ENCODE measurements at places on chromosomes 2 and 18.

GRCh38 chr2:233065954-233066470, 5.9 kb downstream of the INPP5D start:
- no peak for DNase-seq

- no peak for DNase-seq
Observed at GRCh38 chr2:240648650-240649275, 23.5 kb downstream of the GPR35 start.

DNA sequence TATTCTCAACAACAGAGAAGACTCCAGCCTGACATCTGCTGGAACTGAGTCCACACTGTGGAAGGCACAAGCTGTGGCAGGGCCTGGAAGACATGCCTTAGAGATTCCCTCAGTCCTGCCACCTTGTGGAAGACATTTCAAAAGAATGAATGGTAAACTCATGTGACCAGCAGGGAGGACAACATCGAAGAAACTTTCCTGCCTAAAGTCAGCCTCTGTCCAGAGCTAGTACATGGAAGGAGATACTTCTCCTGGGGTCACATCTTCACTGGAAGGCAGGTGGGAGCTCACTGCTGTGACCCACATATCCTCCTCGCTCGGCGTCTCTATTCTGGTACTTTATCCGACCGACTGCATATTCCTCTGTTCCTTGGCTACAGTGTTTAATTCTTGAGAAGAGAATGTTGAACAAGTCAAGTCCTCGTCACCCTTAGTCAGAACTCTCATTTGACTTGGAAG, 59.5 kb downstream of the PUM2 start:
- peak; percentile 88 for DNase-seq

DNA sequence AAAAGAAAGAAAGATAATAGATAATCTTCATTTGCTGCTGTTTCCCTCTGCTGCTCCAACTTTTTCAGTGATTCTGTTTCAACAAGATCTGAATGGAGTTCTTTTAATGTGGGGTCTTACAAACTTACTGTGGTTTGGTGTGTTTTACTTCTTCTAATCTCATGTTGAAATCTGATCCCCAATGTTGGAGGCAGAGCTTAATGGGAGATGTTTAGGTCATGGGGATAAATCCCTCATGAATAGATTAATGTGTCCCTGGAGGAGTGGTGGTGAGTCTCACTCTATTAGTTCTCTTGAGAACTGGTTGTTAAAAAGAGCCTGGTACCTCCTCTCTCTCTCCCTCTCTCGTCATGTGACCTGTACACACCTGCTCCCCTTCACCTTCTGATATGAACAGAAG, 442.4 kb downstream of the EPHA4 start:
- no peak for DNase-seq

DNA sequence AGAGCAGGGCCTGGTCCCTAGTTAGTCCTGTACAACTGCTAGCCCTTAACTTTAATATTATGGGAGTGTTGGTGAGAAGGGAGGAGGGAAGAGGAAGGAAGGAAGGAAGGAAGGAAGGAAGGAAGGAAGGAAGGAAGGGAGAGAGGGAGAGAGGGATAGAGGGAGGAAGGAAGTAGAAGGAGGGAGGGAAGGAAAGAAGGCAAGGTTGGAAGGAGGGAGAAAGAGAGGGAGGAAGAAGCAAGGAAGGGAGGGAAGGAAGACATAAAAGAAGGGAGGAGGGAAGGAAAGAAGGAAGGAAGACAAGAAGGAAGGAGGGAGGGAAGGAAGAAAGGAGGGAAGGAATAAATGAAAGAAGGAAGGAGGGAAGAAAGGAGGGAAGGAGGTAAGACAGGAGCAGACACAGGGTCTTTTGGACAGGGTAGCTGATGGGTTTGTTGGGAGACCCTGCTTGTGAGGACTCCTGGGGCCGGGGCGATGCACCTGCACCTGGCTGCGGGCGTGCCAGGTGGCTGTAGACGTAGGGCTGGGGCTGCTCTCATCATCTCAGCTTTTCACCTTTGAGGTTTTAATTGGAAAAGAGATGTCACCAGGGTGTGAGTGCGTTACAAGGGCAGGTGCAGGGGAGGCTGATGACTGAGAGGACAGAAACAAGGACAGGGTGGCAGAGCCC, 5.9 kb upstream of the POMC start:
- DNase-seq: no peak

DNA sequence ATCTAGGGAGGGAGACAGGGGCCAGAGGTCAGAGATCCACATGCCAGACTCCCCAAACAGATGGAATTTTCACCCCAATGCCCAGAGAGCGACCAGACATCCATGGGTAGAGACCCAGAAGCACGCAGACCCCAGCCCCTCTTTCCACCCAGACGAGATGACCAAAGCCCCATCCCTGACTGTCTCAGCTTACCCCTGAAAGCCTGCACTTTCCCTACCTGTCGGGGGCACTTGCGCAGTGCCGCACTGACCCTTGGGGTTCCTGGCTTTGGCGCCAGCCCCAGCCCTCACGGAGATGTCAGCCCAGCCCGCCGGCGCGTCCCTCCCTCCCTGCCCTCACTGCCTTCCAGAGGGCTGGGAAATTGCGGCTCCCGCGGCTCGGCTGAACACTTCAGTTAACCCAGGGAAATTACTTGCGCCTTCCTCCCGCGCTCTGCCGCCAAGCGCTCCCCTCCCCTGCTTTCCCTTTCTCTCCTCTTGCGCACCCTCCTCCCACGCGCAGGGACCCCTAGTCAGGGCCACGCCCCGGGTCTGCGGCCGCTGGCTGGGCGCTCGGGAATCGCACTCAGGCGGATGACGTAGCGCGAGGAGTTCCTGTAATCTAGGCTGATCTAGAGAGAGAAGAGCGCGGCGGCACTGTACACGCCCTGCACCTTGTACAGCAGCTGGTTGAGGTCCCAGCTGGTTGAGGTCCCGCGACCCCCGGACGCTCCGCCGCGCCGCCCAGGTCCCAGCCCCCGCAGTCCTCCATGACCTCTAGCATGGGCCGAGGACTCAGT, 12.0 kb downstream of the ALPG start:
- DNase-seq: no peak

- peak; percentile 52 for DNase-seq
Observed at GRCh38 chr2:65228263-65228750, 676 bp downstream of the ACTR2 start.

DNA sequence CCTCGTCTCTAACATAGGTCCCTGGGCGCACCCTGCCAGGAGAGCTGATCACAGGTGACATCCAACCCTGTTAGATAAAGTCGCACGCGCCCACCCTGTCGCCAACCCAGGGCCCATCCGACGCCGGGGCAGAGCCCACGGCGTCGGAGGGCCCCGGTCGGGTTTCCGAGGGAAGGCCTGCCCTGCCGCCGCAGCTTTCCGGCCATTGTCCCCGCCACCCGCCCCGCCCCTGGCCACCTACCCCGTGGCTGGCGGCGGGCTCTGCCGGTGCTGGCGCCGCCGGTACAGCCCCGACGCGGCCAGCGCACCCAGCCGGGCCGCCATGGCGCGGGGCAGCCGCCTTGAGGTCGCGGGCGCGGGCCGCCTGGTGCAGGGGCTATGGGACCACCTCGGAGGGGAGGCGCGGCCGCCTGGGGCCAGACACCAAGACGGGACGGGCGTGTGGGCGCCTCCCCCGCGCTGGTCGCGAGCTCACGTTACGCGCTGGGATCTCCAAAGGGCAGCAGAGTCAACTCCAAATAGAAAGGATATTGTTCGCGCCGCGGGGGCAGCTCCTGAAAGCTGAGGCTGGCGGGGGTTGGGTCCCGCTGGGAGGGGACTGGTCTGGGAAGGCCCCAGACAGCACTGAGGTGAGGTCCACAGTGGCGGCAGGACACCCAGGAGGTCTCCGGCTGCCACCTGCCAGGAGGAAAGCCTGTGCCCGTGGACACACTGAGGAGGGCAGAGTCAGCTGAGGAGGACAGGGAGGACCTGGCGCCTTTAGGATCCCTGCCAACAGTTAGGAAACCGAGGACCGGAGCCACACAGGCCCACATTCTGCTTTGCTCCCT, 11.1 kb downstream of the LIMS2 start:
- DNase-seq: no peak

- no peak for DNase-seq
Observed at GRCh38 chr2:11103984-11104793, 51.1 kb upstream of the SLC66A3 start.

Data from MCF 10A (cell line).